IPS DF 19.7 (cell line): ENCODE measurements at places on chromosomes 1 and 21.

DNA sequence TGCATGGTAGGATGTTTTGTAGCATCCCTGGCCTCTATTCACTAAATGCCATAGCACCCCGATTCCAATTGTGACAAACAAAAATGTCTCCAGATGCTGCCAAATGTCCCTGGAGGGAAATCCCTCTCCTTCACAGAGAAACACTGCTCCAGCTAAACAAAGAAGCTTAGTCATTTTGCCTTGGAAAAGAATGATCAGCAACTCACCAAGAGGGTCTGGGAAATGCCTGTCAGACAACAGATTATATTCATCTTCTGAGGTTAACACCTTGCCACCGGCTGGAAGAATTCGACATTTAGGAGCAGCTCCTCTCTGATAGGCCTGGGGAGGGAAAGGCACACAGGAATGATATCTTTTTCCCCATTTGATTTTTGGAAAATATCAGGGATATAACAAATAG is 84.4 kb downstream of the NIBAN1 start:
- no peak for DNase-seq

DNA sequence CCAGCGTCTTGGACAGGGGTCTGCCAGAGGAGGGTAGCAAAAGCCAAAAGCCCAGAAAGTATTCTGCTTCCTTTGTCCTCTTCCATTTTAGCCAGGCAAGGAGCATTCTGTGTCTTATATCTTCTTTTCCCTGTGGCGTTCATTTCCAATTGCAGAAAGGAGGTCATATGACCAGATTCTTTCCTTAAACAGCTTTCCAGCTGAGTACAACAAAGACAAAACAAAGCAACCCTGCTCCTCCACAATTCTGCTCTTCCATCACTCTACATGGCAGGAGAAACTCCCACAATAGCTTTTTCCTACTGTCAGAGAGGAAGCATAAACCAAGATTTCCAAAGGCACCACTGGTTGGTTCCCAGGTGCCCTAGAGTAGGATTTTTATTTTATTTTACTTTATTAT is 19.7 kb downstream of the ENSA start:
- DNase-seq: no peak

DNA sequence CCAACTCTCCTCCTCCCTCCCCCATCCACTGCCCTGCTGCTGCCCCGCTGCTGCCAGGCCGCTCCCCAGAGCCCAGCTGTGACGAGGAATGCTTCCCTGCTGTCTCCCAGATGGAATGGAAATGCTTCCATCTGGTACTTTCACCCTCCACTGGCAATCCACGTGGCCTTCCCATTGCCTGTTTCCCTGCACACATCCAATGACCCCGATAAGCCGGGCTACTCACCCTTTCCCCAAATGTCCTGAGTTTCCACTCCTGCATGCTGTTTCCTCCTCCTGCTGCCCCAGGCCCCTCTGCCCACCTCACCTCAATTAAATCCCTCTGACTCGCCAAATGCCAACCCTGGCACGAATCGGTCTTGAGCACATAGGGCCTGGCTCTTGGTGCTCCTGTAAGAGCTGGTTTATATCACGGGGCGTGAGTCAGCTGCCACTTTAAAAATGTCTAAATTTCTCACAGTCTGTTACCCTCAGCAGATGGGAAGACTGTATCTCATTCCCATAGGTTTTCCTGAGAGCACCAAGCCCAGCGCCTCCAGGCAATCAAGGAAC is 36.4 kb downstream of the MRAP start:
- DNase-seq: no peak

GRCh38 chr1:94623560-94624148 is 82.1 kb upstream of the F3 start:
- no peak for DNase-seq

- no peak for DNase-seq
These were observed 241.8 kb upstream of the USP24 start for GRCh38 chr1:55456971-55457370.
